DND-41 (cell line): ENCODE measurements at places on chromosomes 5 and 9.

- DNase-seq: no peak
Observed at GRCh38 chr5:175694371-175695160, 36.7 kb downstream of the HRH2 start.

GRCh38 chr5:154332451-154332850 is 113.3 kb upstream of the SAP30L start:
- DNase-seq: no peak

GRCh38 chr9:96603305-96604003 is 16.2 kb downstream of the CDC14B start:
- DNase-seq: no peak

GRCh38 chr5:135027697-135028615 is 6.1 kb downstream of the PITX1 start:
- no peak for DNase-seq

GRCh38 chr5:150734579-150735384 is 24.0 kb downstream of the DCTN4 start:
- DNase-seq: no peak

- DNase-seq: no peak
Observed at GRCh38 chr5:72596956-72597355, 89.7 kb upstream of the ZNF366 start.

DNA sequence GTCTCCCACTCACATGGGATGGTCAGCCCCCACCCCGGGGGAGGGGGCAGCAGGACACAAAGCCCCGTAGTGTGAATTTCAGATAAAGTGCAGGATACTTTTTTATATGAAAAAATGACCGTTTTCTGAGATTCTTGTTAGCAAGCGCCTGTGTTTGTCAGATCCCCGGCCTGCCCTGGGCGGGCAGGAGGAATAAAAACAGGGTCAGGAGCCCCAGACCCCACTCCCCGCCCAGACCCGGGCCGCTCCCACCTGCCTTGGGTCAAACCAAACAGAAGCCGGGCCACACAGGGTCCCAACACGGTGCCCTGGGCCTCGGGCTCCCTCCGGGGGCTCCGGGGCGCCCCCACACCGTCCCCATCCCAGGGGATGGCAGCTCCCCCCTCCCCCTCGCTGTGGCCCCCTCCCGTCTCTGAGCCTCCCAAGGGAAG is 13.5 kb upstream of the NRARP start:
- no peak for DNase-seq

- DNase-seq: no peak
Observed at GRCh38 chr9:134225816-134226215, 61.5 kb upstream of the RNU6ATAC start.

DNA sequence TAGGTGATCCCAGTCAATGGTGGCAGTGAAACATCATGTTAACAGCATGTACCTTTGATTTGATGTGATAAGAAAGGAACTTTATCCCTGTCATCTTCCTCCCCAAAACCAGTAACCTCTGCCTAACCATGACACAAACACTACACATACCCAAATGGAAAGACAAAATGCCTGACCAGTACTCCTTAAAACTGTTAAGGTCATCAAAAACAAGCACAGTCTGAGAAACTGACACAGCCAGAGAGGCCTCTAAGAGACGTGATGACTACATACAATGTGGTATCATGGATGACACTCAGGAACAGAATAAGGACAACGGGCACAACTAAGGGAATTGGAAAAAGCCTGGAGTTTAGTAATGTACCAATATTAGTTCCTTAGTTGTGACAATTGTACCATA is 3.9 kb upstream of the IL5 start:
- DNase-seq: no peak

GRCh38 chr5:71864730-71865601 is 145.9 kb downstream of the CARTPT start:
- no peak for DNase-seq

GRCh38 chr9:14372437-14373335 is 58.7 kb upstream of the NFIB start:
- DNase-seq: no peak

GRCh38 chr9:138060365-138060764 is 182.8 kb downstream of the CACNA1B start:
- DNase-seq: no peak

DNA sequence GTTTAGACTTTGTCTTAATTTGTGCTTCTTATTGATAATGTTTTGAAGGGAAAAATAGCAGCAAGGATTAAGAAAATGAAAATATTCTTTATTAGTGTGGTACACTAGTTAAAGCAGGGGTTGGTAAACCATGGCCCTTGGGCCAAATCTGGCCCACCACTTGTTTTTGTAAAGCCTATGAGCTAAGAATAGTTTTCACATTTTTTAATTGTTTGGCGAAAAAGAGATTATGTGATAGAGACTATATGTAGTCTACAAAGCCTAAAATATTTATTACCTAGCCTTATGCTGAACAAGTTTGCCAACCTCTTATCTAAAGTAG is 57.2 kb downstream of the KCNN2 start:
- DNase-seq: no peak

DNA sequence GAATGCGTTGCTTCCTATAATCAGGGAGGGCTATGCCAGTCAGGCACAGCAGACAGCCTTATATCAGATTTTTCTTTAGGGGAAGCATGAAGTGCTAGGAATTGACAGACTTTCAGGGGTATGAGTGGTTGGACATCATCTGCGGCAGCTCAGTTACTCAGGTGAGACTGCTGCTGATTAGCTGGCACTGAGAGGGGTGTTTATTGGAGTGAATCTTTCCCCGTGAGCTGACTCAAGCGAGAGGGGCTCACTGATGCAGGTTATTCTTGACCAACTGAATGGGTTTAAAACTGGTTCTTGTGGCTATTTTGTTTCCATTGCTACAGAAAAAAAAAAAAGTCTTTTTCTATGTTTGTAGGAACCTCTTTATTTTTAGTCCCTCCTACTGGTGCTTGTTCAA is 46.2 kb upstream of the TNPO1 start:
- no peak for DNase-seq

DNA sequence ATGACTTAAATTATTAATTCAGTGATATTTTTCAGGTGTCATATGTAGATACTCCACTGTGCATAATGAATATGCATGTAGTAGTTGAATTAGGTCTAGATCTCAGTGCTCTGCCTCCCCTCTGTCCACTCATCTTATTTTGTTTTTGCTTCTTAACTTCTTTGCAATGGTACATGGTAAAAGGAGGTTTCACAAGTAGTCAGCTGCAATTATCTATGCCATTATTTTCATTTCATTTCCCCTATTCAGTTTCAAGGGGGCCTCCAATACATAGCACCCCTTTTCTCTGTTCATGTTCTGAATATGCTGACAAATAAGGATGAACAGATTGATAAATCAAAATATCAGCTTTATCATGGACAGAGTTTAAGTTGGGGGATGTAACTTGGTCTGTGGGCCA is 511.6 kb upstream of the ZNF608 start:
- no peak for DNase-seq

DNA sequence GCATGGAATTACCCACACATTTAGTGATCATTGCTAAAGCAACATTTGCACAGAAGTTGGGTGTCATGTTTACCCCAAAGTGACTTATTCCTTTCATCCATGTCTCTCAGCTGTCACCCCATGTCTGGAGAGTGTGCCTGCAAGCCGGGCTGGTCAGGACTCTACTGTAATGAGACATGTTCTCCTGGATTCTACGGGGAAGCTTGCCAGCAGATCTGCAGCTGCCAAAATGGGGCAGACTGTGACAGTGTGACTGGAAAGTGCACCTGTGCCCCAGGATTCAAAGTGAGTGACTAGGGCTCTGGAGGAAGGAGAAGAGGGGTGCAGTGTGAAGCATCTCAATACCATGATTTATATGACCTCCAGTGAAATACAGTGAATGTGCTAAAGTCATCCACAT is 99.9 kb upstream of the PRRC1 start:
- DNase-seq: no peak

GRCh38 chr5:36535859-36536615 is 70.4 kb upstream of the SLC1A3 start:
- DNase-seq: no peak

- no peak for DNase-seq
Observed at GRCh38 chr5:103840600-103840999, 278.0 kb upstream of the NUDT12 start.

DNA sequence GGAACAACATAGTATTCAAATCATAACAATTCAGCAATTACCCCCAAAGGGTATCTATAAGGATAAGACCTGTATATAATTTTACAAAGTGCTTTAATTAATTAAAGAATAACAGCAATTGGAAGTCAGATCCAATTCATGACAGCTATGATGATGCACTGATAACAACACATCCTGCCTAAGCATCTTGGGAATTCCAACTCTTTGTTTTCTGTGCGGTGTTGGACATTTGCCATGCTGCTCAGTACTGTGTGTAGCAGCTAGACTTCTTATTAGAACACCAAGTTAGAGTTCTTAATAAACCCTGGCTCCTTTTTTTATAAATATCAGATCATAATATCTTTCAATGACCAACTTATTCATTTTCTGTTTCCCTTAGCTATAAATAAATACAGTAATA is 209.0 kb downstream of the SEC61B start:
- no peak for DNase-seq

DNA sequence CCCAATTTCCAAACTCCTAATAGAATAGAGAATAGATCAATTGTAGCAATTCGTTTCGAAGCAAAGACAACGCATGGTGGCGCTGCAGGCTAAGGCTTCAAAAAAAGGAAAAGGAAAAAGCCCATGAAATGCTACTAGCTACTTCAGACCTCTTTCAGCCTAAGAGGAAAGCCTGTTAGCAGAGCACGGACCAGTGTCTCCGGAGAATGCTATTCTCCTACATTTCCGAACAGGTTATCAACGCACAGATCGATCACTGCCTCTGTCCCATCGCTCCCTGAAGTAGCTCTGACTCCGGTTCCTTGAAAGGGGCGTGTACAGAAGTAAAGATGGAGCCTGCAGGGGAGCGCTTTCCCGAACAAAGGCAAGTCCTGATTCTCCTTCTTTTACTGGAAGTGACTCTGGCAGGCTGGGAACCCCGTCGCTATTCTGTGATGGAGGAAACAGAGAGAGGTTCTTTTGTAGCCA is at the start of gene PCDHB15:
TSS of gene PCDHB15 (plus strand) at position 146 of the 468 bp plus-strand sequence. CDS start at position 330, 184 bp downstream.
- no peak for DNase-seq

DNA sequence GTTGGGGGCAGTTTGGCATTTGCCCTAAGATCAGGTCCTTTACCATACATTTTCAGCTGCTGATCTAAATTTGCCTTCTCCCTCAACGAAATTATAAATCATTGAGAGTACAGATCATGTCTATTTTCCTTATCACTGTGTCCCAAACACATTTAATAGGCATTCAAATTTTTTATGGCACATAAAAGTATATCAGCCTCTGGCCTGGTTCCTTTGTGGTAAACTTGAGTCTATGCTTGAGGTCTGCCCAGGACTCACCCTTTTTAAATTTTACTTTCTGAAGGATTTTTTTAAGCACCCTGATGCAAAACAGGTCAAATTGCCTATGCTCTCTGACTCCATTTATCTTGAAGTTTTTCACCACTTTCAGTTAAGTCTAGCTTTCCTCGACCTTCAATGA is 163.6 kb upstream of the GRIN3A start:
- no peak for DNase-seq

GRCh38 chr5:128085413-128085812 is 1.8 kb downstream of the SLC12A2 start:
- DNase-seq: no peak

GRCh38 chr5:43367453-43367852 is 44.7 kb downstream of the CCL28 start:
- DNase-seq: no peak

- no peak for DNase-seq
Observed at GRCh38 chr5:173454736-173455598, 126.8 kb upstream of the STC2 start.

GRCh38 chr5:18497089-18497488 is 862.8 kb downstream of the TAF11L14 start:
- DNase-seq: no peak

DNA sequence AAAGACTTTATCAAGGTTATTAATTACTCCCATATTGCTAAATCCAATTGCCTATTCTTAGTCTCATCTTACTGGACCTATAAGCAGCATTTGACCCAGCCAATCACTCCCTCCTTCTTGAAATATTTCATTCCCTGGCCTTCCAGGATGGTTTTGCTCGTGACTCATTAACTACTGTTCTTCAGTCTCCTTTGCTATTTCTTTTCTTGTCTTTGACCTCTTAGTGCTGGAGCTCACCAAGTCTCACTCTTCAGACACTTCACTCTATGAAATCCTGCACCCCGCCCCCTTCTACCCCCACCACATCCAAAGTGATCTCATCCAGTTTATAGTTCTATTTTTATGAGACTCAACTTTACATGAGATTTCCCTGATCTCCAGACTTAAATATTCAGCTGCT is 803.1 kb upstream of the WWC1 start:
- DNase-seq: no peak

DNA sequence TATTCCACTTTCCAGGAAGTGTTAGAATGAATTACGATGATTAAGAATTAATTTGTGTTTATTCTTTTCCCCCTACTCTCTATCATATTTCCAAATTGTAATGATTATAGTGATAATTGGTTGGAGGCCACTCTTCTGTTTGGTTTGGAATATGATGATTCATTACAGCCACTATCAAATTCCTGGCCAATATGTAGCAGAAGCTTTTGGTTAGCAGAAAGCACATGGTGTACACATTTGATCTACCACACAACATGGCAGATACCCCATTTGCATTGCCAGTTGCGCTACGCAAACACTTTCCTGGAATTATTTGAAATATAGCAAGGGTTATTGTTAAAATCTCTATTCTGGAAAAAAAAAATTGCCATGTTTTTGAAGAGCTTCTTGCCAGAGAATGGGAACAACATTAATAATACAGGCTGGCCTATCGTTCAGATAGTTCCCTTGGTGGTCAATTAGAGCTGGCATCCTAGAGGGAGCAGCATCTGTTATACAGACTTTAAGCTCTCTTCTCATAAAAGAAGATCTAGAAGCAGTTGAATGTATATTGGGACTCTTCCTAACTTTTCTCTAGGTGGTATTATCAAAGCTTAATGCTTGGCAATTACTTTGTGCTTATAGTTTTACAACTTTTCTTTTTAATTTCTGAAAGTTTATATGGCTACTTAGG is 455.0 kb upstream of the ACTBL2 start:
- no peak for DNase-seq

DNA sequence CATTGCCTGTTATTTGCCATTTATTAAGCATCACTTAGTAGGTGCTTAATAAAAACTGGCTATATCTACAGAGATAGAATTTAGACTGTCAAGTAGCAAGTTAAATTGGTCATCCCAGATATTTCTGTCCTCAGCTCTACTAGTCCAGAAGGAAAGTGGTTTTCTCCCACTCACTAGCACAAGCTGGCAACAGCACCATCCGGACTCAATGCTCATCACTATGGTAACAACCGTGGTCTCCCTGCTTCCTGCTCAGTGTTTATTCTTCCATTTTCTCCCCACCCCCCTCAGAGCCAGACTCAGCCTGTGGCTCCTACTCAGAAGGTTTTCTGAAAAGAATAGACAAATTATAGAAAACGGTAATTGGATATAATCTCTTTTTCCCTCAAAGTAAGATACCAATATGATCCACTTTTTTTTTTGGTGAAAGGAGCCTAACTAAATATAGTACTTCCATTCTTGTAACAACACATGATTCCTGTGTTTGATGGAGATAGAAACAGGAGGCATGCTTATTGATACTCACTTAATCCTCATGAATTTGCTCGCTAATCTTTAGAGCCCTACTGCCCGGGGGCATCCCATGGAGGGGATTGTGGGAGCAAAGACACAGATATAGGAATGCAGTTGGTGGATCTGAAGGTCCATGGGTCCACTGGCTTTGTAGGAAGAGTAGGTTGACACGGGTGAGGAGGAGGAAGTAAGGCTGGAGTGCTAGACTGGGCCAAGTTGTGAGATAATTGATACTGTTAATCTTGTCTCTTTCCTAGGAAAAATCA is 191.4 kb downstream of the MAN2A1 start:
- peak; percentile 54 for DNase-seq

- DNase-seq: no peak
Observed at GRCh38 chr5:172455511-172456061, 1.3 kb upstream of the SH3PXD2B start.
